T-helper 17 cell (primary cell): ENCODE measurements at places on chromosomes 2 and 18.

GRCh38 chr2:192010073-192010472 is 163.2 kb upstream of the CAVIN2 start:
- DNase-seq: no peak

- no peak for DNase-seq
These were observed 76.0 kb upstream of the DSG1 start for GRCh38 chr18:31241900-31242409.

GRCh38 chr18:3401669-3402620 is 48.0 kb upstream of the TGIF1 start:
- no peak for DNase-seq

- DNase-seq: no peak
These were observed 104.7 kb upstream of the NABP1 start for GRCh38 chr2:191573216-191573615.

DNA sequence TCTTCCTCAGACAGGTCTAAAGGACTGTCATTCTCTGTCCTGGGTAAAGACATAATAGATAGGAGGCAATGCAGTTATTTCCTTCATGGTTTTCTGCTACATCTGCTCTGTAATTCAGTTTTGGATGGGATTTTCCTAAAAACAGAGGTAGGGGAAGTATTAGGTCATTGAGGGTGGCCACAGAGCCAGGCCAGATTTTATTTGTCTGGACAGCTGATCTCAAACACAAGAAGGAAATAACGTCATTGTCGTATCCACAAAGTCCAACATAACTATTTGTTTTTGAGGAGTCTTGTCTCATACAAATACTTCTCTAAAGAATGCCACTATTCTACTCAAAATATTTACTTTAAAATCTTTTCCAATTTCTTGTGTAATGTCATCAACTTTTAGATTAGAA is 154.8 kb upstream of the MAP2 start:
- no peak for DNase-seq

DNA sequence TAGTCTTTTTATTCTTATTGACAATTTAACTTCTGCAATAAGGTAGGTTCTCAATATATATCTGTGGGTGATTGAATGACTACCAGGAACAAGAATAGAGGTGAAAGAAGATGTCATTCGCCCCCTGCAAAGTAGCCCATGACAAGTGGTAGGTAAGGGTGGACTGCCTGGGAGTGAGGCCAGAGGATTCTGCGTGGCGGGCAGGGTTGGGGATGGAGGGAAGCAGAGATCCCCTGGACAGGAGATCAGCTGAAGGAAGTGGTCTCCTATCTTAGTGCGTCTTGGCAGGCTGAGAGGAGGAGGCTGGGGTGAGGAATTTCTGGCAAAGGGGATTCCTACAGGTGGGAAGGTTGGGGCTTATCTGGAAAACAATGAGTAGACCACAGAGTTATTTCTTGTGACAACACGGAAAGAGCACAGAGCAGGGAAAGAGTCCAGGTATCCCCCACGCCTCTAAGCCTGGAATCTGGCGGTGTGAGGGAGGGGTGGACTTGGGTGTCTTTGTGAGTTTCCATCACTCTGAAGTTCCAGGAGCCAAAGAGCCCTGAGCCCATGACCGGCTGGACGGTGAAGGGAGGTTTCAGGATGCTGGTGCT is 21.5 kb upstream of the MYCN start:
- no peak for DNase-seq

- DNase-seq: no peak
These were observed 315.7 kb downstream of the KCNS3 start for GRCh38 chr2:18194161-18194560.

DNA sequence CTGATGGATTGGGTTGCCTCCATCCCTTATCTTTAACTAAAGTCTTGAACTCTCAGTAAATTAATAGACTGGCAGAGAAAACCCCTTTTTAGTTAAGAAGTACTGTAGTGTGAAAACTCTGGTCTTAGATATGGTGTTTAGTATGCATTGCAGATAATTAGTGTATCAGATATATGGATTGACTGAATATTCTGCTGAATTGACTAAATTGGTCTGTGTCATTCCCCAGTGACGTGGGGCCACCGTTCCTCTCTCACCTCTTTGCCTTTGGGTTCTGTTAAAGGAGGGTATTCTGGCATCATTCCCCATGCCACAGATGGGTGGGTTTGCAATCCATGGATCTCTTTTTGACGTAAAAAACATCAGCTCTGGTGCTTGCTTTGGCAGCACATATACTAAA is 67.1 kb upstream of the XPO1 start:
- no peak for DNase-seq

GRCh38 chr18:25510096-25510495 is 158.1 kb upstream of the ZNF521 start:
- DNase-seq: no peak

GRCh38 chr2:84458551-84459017 is 496 bp downstream of the SUCLG1 start:
- DNase-seq: no peak

DNA sequence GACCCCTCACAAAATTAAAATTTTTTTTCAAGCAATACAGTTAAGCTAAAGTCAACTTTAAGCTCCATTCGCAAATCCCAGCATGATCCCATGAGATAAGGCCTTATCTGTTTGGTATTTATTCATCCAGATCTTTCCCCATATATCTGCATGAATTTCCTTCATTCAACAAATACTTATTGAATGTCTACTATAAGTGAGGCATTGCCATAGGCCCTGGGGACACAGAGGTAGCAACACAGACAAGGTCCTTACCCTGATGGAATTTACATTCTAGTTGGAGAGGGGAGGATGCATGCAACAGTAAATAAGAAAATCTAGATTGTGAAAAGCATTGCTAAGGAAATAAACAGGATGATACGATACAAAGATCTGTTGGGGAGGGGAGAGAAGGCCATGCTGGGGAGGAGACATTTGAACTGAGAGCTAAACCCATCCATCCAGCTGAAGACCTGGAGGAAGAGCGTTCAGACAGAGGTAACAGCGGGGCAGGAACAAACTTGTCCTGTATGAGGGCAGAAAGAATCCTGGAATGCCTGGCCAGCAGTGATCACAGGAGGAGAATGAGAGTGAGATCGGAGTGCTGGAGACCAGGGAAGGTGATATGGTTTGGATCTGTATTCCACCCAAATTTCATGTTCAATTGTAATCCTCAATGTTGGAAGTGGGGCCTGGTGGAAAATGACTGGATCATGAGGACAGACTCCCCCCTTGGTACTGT is 71.6 kb downstream of the SDC1 start:
- DNase-seq: no peak

GRCh38 chr2:189685540-189686229 is 11.2 kb downstream of the ANKAR start:
- no peak for DNase-seq

DNA sequence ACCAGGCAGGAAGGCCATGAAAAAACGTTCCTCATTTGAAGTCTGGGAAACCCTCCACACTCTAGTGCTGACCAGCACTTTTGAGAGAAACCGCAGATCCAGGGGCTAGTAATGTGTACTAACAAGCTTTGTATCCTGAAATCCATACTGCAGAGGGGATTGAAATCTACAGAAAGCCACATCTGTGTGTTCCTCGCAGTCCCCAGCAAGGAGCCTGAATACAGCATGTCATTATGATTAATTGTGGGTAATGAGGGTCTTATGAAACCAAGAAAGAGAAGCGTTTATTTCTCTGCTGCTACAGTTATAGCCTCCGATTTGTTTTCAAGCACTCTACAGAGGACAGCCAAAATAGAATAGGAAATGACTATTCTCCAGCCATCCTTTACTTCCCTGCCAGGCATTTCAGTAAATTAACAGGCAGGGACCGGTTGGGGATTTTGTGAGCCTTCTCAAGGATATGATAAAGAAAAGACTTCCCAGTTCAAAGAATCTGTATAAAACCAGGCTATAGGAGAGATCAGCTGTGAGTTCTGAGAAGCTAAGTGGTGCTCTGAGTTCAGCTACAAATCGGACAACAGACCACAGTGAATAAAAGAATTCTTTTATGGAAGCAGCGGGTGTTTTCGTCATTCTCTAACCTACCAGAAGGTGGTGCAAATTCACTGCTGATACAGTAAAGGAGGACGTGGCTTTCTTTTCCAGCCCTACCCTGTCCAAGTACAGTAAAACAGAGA is 133.4 kb downstream of the INSIG2 start:
- peak; percentile 19 for DNase-seq

DNA sequence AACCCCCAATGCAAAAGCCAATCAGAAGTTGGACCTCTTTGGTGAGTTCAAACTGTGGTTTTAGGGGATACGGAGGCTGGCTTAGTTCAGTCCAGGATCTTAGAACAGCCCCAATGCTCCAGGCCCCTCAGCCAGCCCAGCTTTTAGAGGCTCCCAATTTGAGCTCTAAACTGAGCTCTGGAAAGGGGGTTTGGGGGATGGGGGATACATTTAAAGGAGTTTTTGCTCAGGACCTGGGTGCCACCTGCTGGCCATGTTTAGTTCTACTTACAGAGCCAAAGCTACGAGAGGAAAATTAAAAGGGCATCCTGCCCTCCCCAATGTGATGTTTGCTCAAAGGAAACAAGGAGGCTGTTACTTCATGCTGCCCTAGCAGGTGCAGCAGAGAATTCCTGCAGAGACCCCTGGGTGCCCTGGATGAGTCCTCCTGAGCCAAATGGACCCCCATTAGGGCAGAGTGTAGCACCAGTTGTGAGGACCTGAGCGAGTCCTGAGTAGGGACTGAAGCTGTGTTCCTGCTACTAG is 15.9 kb upstream of the TMEM214 start:
- DNase-seq: no peak

DNA sequence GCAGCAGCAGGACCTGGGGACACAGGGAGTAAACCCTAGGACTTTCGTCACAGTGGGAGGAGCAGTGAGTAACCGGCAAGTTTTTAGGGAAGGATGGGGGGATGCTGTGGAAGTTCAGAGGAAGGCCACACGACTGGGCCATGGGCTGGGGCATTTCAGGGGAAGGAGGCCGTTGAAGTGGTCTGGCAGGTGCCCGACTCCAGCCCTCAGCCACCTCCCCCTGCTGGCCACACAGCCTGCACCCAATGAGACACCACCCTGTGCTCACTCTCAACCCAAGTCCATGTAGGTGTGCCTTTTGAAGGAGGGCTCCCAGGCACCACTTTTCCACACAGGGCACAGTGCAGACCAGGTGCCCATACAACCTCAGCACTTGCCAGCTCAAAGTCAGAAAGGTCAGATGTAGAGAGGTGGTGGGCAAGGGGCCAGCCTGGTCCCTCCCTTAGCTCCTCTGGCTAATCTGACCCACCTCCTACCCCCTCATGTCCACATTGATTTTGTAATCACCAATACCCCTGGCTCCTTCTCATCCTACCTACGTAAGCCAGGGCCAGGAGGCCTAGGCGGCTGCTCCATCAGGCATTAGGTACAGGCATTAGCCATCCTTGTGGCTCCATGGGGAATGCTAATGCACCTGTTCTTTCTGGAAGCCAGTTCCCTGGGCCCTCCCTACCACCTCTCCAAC is 211.2 kb downstream of the SMAD2 start:
- no peak for DNase-seq

DNA sequence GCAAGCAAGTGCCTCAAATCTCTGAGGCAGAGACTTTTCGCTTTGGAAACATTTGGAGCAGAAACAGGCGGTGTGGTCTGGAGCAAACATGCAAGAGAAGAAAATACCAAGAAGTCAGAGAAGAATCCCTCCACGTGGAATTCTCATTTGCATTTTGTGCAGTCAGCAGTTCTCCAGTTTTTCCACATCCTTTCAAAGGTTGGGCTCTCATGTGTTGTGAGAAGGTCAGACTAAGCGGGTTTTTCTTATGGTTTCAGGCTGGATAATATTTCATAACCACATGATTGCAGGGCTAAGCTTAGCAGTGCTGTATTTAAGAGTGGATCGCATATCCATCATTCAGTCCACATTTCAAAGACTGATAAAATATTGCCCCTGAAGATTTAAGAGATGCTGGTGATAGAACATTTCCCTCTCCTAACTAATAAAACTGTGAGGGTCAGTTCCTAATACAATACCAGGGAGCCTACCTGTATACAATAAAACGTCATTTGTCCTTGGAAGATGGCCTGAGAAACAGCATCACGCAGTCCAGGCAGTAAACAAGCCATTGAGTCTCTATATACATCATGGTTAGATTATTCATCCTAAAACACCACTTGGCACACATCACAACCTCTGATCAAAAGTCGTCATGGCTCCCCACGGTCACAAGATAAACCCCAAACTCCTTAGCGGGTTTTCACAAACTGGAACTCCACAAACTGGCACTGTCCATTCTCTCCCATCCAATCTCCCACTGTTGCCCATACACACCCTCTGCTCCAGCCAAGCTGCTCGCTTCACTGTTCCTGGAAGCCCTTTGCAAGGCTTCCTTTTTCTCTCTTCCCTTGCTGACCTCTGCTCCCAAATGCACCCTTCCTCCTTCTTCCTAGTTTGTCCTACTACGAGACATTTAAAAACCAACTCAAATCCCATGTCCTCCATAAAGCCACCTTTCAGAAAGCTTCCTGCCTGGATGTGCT is 31.5 kb downstream of the ANKRD44 start:
- no peak for DNase-seq

DNA sequence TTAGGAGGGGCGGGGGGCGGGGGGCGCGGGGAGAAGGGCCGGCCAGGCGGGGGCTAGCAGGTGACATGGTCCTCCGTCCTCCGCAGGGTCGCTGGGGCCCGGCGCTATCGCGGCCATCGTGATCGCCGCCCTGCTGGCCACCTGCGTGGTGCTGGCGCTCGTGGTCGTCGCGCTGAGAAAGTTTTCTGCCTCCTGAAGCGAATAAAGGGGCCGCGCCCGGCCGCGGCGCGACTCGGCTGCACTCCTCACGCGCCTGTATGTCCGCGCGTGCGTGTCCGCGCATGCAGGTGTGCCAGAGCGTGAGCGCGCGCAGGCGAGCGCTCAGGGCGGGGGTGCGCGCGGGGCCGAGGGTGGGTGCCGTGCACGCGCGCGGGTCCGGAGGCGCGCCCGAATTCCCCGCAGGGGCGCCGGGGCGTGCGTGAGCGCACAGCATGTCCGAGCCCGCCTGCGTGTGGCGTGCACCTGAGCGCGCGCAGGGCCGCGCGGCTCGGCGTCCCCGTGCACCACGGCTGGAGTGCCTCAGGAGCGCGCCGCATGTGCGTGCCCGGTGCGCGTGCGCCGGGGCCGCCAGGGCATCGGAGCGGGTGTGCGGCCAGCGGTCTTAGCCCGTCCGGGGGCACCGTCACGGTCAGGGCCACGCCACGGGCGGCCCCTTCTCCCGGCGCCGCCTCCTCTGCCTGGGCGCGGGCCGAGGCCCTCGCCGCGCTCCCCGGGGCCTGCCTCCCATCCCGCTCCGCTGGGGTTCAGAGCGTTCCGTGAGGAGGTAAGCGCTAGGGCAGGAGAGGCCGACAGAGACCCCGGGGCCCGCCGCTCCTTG is 6.3 kb downstream of the SNORC start:
- no peak for DNase-seq

- no peak for DNase-seq
These were observed 2.9 kb downstream of the MALT1 start for GRCh38 chr18:58674159-58674558.

DNA sequence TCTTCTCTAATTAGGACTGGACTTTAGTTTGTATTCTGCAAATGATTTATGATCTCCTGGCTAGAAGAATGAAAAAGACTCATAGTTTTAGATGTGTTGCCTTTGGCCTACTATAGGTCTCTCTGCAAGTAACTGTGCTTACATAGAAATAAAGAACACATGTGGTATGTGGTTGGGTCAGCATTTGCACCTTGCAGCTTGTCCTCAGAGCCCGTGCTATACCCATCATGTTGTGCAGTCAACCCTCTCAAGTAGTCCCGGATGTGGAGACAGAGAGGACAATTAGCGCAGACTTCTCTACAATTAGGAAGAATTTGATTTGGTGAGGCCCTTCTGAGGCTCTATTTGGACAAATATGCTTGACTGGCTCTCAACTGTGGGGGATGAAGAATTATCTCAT is 203.7 kb upstream of the ITGA4 start:
- DNase-seq: no peak
